Stomach (tissue), 19 donors: ENCODE measurements at places on chromosomes 11 and 22. TPM values are rescaled to one million over a fixed set of nuclear protein-coding genes. Genes with fewer than 3 reads are reported as not detected.

- H3K36me3 ChIP-seq, result no peaks in the 10 kb centered on the region
- no peaks in the 10 kb centered on the region for H3K4me1 ChIP-seq
- no peak overlapping the region for H3K27ac ChIP-seq
- DNase-seq, result peak; percentile 16
These were observed 33.1 kb upstream of the ELF5 start for GRCh38 chr11:34546511-34547209.

DNA sequence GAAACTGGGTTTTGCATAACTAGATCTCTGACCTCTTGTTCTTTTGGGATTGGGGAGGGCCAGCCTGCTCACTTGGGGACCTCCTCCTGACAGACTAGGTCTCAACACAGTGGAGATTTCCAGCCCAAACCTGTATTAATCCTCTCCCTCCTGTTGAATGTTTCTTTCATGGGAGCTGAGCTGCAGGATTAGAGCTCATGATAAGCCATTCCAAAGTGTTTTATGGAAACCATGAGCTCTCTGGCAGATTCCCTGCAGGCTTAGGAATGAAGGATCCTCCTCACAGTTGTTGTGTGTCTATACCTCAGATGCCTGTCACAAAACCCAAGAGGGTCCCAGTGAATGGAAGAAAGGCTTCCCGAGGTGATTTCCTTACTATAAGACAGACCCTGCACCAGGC is 248.4 kb upstream of the B3GAT1 start:
- DNase-seq, result no peak
- no peak overlapping the region for H3K27ac ChIP-seq
- no peaks in the 10 kb centered on the region for H3K4me1 ChIP-seq
- no peak overlapping the region for H3K4me3 ChIP-seq
- no peaks in the 10 kb centered on the region for H3K27me3 ChIP-seq

DNA sequence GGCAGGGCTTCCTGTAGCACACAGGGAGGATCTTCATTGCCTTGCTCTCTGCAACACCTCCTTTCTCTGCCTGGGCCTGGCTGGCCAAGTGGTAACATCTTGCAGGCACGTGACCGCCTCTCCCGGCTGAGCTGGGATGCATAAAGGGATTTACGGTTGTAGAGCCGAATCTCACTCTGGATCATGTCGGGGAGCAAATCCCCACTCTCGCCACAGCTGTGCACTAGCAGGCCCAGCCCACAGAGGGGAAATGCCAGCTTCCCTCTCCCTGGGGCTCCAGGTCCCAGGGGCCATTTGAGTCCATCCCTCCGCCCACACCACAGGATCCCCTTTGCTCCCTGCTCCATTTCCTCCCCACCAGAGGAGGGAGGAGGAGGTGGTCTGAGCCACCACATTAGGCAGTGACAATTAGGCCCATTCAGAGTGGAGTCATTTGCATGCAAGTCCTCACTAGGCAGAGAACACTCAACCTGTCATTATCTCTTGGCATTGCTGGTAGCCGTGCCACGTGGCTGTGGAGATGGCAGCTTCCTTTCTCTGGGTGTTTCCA is 196.7 kb downstream of the DSCAML1 start:
- no peaks in the 10 kb centered on the region for H3K4me1 ChIP-seq
- H3K27ac ChIP-seq, result no peak overlapping the region
- no peaks in the 10 kb centered on the region for H3K36me3 ChIP-seq
- H3K4me3 ChIP-seq, result no peak overlapping the region
- no peak for DNase-seq

DNA sequence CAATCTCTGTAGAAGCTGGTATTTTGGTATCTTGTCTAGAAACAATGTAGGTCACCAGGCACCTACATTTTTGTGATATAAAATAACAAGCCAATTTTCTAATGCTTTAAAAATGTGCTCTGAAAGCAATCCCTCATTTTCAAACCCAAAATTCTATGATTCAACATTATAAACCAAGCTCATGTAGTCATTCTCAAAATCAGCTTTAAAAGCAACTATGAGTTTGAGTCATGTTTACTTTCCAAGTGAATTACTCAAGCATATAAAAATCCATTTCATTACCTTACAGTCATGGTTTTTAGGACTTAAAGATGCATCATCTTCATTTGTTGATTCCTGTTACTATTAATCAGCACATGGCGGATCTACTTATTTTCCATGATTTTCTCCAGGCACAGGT is 216.4 kb downstream of the GRM5 start:
- H3K4me1 ChIP-seq, result no peaks in the 10 kb centered on the region
- no peaks in the 10 kb centered on the region for H3K27me3 ChIP-seq
- DNase-seq, result no peak
- no peaks in the 10 kb centered on the region for H3K36me3 ChIP-seq

GRCh38 chr11:88178191-88178590 is 2.9 kb upstream of the RAB38 start:
- no peak overlapping the region for H3K4me3 ChIP-seq
- DNase-seq, result peak; percentile 21
- peaks cover 9% of the 10 kb centered on the region for H3K4me1 ChIP-seq
- H3K27ac ChIP-seq, result no peak overlapping the region
- no peaks in the 10 kb centered on the region for H3K27me3 ChIP-seq

DNA sequence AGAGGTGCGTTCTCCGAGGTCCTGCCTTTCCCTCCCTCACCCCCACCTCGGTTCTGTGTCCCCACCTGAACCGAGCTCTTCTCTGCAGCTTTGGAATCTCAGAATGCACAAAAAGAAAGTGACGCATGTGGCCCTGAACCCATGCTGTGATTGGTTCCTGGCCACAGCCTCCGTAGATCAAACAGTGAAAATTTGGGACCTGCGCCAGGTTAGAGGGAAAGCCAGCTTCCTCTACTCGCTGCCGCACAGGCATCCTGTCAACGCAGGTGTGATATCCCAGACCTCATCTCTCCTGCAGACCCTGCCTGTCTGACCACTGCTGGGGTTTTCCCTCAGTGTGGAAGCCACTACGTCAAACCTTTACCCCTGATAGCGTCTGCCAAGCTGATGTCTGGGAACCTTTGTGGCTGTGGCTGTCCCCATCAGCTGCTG is 13.9 kb downstream of the ACP2 start:
- H3K36me3 ChIP-seq, result peaks cover 49% of the 10 kb centered on the region
- no peaks in the 10 kb centered on the region for H3K27me3 ChIP-seq
- H3K4me1 ChIP-seq, result peaks cover 17% of the 10 kb centered on the region
- peak; percentile 86 for DNase-seq

DYNC2H1 gene
- 19.6 TPM for total RNA-seq

WT1 gene
- total RNA-seq, result 3.1 TPM

NRGN gene
- not detected for total RNA-seq
